AG04450 (cell line): ENCODE measurements at places on chromosomes 12 and 14. TPM values are rescaled to one million over a fixed set of nuclear protein-coding genes. Genes with fewer than 3 reads are reported as not detected.

DNA sequence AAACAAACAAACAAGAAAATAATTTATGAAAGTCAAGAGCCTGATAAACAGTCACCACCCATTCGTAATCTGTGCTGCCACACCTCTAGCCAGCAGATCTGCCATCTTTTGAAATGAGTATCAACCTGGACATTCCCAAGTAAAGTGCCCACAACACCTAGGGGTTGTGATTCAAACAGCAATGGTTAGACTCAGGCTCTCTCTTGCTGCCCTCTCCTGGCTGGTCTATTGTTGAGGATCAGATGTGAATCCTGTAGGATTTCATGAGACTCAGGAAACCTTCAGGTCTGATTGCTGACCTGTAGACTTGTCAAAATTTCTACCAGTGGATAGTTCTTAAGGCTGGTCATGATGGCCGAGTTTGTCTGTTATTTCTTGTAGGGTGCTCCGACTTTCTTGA lies 26.8 kb downstream of the DGLUCY start:
- no peak for DNase-seq

DNA sequence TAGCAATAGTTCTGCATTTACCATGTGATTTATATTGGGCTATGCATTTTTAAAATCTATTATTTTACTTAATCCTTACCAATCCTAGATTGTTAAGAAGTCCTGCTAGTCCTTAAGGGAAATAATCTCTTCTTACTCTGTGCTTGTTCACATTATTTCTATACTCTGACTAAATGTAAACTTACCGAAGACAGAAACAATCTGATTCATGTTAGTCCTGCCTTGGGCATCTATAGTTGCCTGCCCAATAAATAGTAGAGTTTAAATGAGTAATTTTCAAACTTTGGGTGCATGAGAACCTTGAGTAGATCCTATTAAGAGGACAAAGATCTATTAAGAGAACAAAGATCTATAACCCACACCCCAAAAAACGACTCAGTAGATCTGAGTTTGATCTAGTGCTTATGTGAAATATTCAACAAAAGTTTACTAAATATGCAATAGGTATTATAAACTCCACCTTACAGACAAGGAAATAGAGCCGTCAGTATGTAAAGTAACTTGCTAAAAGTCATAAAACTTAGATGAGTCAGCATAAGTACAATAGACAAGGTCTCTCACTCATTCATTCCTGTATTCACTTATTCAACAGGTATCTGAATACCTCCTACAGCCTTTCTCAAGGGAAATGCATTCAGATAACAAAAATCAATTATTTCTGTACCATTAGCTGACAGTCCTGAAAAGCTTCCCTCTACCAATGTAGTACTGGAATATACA lies 127.6 kb downstream of the PAWR start:
- DNase-seq = no peak

- DNase-seq = peak; percentile 36
These were observed 81.8 kb downstream of the EMP1 start for GRCh38 chr12:13278249-13278787.

Gene KRT6A
- polyA plus RNA-seq = not detected in 2 replicates

Gene SLC2A14
- polyA plus RNA-seq = 0.12 and 0.17 TPM in 2 replicates

DNA sequence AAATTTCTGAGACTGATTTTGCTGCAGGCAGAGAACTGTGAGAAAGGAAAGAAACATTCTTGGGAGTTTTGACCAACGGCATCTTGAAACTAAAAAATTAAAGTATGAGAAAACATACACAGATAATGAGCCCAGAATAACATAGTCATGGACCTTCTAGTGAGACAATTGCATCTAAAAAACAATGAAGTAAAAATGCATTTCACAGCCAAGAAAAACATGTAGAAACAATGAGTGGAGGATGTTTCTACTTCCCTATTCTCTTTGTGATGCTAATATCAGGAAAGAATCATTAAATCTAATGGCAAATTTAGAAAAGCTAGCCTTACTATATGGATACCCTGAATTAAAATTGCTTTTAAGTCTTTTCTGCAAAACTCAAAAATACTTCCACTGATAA lies 12.2 kb upstream of the PLEKHG7 start:
- DNase-seq = no peak

DNA sequence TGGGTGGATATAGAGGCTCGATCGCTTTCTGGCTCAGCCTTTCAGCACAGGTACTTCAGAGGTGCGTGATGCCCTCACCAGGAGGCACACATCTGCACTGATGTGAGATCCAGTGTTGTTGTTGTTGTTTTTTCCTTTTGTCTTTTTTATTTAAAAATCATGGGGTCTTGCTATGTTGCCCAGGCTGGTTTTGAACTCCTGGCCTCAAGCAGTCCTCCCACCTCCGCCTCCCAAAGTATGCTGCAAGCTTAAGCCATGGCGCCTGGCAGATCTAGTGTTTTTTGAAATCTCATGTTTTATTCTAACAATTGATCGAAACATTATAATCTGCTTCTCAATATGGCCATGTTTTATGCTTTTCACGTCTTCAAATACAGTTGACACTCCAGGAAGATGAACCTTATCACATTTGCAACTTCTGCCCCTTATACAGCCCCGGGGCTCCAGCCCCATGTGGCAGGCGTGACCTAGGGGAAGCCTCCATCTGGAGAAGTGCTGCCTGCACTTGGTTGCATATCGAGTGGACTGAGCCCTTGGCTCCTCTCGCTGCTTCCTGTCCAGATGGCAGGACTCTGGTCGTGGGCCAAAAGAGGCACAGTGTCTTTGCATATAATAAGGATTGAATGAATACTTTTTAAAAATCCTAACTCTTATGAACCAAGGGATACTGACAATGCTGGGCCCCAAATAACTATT lies 71.7 kb downstream of the TRAF3 start:
- no peak for DNase-seq

DNA sequence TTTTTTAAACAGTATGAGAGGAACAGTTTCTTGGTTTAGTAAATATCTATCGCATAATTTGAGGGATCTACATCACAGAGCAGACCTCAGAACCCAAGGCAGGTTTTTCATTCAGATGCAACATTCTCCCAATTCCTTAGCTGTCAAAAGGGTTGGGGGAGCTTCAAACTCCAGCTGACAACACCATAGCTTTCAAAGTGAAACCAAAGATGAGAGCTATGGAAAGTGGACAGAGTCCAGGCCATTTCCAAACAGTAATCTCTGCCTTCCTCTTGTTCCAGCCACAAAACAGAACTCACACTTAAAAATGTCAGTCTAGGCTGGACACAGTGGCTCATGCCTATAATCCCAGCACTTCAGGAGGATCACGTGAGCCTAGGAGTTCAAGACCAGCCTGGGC lies 87.8 kb downstream of the SPRING1 start:
- no peak for DNase-seq

Gene MMP14
- polyA plus RNA-seq = 365 and 448 TPM in 2 replicates

DNA sequence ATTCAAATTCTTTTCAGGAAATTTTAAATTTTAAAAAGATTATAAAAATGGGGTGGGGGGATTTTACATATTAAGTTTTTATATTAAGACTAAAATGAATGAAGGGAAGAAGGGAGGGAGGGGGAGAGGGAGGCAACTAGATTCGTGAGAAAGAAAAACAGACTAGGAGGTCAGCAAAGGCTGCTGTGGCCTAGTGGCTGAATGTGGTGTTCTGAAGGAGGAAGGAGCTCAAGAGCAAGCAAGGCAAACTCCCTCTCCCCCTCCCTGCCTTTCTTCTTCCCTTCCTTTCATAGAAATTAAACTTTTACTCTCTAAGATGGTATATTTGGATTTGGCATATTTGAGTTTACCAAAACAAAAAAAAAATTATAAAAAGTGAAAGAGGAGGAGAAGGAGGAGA lies 18.1 kb downstream of the DYRK2 start:
- no peak for DNase-seq

DNA sequence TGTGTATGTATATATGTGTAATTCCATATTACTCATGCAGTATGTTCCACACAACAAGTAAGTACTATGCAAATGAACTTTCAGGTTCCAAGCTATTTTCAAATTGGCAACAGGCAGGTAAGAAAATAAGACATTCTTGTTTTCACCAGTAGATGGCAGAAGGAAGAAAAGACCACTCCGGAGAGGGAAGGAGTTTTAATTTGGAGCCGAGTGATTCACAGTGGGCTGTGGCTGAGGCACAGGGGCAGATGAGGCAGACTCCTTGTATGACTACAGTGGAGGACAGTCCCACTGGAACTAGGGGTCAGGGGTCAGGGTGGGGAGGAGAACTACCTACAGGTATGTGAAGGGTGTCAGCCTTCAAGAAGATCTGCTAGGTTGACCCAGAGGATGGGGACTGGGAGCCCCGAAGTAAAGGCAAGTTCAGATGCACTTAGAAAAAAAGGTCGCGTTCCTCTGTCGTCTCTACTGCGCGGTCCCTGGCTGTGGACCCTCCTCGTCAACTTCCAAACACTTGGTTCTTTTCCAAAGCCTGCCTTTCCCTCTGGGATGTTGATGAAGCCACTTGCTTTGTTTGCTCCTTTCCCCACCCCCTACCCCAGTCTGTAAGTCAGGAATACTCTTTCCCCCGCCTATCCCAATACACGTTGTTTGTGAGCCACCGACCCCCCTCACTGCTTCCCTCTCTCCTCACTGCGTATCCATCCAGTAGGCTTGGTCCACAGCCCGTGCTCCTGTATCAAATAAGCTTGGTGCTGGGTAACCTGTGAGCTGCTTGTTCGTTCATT lies 24.1 kb downstream of the DDX47 start:
- peak; percentile 44 for DNase-seq

DNA sequence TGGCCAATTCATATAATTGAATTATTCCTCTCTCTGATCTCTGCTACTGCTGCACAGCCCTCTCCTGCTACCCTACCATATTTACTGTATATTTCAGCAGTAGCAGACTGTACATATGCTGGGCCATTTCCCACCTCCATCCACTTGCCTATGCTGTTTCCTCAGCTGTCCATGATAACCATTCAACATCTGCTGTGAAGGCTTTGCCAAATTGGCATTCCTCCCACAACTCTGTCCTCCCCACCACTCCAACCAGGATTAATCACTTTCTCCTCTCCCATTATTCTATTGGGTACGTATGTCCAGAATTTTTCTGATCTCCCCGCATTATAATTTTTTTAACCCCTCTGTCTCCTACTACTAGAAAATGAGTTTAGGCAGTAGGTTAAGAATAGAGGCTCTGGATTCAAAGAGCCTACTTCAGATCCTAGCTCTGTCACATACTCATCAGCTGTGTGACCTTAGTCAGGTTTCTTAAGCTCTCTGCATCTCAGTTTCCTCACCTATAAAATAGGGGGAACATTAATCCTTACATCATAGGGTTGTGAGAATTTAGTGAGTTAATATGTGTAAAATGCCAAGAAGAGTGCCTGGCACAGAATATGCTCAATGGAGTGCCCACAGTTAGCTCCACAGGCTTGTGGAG lies 123.3 kb downstream of the KICS2 start:
- no peak for DNase-seq

Gene MYF5
- not detected in 2 replicates for polyA plus RNA-seq

- DNase-seq = no peak
These were observed 498 bp downstream of the GPR132 start for GRCh38 chr14:105064721-105065143.

Gene APOF
- polyA plus RNA-seq = not detected in 2 replicates

- no peak for DNase-seq
These were observed 59.0 kb downstream of the CDC42BPB start for GRCh38 chr14:102998393-102998792.

GRCh38 chr12:112149596-112149995 lies 24.2 kb downstream of the TRAFD1 start:
- DNase-seq = no peak

Gene LUM
- 236 and 307 TPM in 2 replicates for polyA plus RNA-seq

GRCh38 chr14:99389174-99389826 lies 91.4 kb downstream of the SETD3 start:
- DNase-seq = no peak

Gene DPPA3
- polyA plus RNA-seq = not detected in 2 replicates

DNA sequence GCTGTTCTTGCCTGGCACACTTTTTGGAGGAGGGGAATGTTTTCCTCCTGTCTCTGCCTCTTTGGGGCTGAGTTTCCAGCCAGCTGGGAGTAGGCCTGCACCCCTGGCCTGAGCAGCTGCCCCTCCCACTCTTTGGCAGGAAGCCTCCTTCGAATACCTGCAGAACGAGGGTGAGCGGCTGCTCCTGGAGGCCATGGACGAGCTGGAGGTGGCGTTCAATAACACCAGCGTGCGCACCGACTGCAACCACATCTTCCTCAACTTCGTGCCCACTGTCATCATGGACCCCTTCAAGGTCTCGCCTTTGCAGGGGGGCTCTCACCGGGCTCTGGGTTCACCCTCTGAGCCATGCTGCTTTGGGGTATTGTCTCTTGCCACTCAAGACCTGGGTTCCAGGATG lies 69.4 kb downstream of the FOXN4 start:
- DNase-seq = no peak

Gene PYGL
- 57.8 and 60.4 TPM in 2 replicates for polyA plus RNA-seq

DNA sequence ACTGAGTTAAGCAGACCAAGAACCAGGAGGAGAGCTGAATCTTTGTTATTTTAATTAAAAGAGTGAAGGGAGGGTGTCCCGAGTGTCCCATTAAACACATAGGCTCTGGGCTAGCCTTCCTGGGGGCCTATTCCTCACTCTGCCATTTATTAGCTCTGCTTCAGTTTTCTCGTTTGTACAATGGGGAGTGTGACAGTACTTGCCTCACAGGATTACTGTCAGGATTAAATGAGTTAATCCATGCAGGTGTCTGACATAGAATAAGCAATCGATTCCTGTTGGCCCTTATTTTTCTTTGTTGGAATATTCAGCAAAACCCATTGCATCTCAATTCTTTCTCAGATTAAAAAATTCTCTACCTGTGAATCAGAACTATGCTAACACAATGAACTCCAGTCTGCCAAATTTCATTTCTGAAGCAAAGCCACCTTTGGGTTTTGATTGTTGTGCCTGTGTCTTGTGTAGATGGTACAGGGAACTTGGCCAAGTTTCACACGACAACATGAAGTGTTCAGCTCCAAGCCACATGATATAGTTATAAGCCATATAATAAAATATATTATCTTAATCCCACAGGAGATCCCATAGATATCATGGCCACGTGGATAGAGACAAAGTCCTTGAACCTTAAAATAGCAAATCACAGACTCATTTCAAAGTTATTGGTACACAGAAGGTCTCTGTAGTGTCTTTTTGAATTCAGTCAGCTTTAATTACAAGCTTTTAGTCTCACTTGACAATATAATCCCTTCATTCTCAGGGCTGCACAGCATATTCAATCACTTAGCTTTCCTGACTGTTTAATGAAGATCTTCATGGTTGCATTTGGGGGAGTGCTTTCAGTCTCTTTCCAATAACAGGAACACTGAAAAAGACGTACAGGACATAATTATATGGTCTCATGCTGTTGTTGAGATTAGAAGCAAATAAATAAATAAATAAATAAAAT lies 34.4 kb upstream of the CRY1 start:
- DNase-seq = no peak

Gene CBX5
- polyA plus RNA-seq = 49.0 and 62.3 TPM in 2 replicates

Gene RFC5
- 9.6 and 10.4 TPM in 2 replicates for polyA plus RNA-seq
